Right lung (tissue), 10 donors: ENCODE measurements at places on chromosomes 16 and 17. TPM values are rescaled to one million over a fixed set of nuclear protein-coding genes. Genes with fewer than 3 reads are reported as not detected.

The ZNF385C gene
- polyA plus RNA-seq: 3.9 TPM

The SULT1A2 gene
- polyA plus RNA-seq: 4.0 TPM

The AANAT gene
- polyA plus RNA-seq: 0.19 TPM

The WFIKKN2 gene
- 0.77 TPM for polyA plus RNA-seq

The CD300C gene
- 0.69 TPM for polyA plus RNA-seq

The CAMKK1 gene
- polyA plus RNA-seq: 3.3 TPM

The CLEC3A gene
- polyA plus RNA-seq: not detected

The TAF15 gene
- 200 TPM for polyA plus RNA-seq

The KRTAP3-2 gene
- not detected for polyA plus RNA-seq

The TMIGD1 gene
- polyA plus RNA-seq: not detected

The PEMT gene
- polyA plus RNA-seq: 28.3 TPM

The SEPTIN12 gene
- not detected for polyA plus RNA-seq

The KRT14 gene
- 2.1 TPM for polyA plus RNA-seq
